Caudate nucleus (tissue), 63 donors: ENCODE measurements at places on chromosomes 13 and 19.

- DNase-seq = no peak
These were observed 9.8 kb upstream of the USPL1 start for GRCh38 chr13:30607908-30608307.

DNA sequence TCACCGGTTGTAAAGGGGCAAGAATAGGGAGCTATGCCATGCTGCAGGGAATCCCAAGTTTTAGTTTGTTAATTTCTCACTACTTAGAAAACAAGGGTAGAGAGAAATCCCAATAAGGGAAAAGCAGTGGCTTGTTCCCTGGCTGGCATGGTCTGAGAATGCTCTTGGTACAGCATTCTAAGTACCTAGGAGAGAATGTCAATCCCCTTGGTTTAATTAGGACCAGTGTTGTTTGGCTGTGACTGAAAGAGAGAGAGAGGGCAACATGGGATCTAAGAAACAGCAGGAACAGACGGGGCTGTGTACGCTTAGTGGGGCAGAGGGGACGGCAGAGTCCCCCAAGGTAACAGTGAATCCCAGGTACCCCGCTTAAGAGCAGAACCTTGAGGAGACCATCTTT is 228.8 kb downstream of the PCDH9 start:
- DNase-seq = peak; percentile 50

DNA sequence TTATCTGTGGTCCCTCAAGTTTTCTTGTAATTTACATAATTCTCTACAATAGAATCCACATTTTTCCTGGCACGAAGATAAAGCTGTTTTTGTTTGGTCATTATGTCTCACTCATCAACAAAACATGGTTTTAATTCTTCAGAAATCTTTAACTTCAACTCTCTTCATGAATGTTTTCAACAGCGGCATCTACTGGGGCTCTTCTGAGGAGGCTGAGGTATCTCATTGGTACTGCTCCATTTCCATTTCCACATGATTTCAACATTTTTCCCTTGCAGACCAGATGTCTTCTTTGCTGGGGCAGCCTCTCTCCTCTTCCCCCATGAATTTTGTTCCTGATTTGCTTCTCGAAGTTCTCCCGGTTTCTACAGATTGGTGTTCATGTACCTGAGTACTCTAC is 5.8 kb upstream of the KBTBD7 start:
- no peak for DNase-seq

- no peak for DNase-seq
These were observed 902.2 kb downstream of the GPC5 start for GRCh38 chr13:92300651-92301050.

DNA sequence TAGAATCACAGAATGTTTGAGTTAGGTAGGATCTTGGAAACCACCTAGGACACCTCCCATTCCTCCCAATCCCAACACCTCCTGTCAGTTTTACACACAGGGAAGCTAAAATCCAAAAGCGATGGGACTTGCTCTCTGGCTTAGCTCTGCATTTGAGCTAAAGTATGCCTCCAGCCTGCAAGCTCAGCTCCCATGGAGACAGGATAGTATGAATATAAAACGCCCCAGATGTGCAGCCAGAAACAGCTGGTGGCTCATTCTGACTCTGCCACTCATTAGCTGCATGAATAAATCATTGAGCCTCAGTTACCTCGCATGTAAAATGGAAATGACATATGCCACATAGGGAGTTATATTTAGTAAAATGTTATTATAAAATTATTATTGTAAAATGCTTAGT is 336.0 kb downstream of the SUCLA2 start:
- DNase-seq = no peak

GRCh38 chr13:51286135-51287002 is 53.1 kb upstream of the SERPINE3 start:
- DNase-seq = peak; percentile 66

DNA sequence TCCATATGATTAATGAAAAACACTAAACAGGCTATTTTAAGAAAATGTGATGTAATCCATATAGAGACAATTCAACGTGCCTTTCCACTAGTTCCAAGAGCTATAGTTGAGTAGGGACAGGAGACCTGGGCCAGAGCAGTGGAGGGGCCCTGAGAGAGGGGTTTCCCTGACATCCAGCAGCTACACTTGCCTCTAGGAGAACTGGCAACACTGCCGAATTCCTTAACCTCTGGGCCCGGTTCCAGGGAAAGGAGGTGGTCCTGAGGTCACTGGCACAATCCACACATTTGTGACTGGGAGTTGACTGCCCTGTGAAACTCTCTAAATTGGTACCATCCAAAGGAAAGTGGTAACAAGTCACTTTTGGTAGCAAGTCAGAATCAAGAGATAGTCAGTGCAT is 264.4 kb downstream of the DCLK1 start:
- no peak for DNase-seq

DNA sequence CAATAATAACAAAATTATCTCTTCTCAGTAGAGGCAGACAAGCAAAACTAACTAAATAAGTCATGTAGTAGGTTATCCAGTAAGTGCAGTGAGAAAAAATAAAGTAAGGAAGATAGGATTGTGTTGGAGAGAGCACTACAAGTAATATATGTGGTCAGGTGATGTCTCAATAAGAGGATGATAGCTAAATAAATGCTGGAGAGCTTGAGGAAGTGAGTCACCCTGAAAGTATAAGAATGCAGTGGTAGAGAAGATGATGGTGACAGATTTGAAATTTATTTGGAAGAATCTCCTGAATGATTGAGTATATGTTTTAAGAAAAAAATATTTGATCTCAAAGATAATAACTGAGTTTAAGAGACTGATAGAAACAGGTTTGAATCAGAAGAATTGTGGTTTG is 152.2 kb upstream of the PRR20A start:
- DNase-seq = no peak

- DNase-seq = peak; percentile 0
These were observed 18.7 kb upstream of the ZNF888 start for GRCh38 chr19:52941941-52942385.

DNA sequence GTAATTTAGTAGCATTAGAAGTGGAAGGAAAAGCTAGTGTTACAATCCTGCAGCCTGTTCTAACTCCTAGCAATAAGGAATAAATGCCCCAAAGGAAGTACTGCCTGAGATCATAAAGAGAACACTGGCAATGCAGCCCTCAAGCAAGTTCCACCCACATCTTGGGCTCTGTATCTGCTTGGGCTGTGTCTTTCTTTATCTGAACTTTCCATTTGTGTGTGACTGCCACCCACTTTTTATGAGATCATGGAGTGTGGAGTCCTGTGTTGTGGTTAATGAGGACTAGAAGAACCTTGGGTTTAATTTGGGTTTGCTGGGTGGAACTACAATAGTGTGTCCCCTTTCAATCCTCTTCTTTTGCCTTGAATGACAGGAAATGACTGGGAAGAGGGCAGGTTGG is 38.2 kb downstream of the RFXAP start:
- no peak for DNase-seq

DNA sequence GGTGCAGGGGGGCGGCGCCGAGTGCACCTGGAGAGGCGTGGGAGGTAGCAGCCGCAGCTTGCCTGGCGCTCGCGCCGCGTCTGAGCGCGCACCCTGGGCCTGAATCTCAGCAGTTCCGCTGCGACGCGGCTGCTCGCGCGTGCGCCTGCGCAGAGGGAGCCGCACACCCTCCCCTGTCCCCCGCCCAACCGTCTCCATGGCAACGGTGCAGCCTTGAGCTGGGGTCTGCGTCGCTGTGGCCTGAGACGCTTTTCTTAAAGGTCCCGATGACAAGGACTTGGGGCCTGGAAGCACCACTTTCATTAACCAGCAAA is at the start of gene PNMA8B:
Gene PNMA8B (minus strand): TSS at position 82 of the 314 bp plus-strand sequence. CDS start 402 bp downstream, outside the sequence.
- peak; percentile 77 for DNase-seq

GRCh38 chr19:1807695-1808394 is 4.2 kb downstream of the ATP8B3 start:
- DNase-seq = no peak

- DNase-seq = no peak
These were observed 147.5 kb downstream of the NDFIP2 start for GRCh38 chr13:79628463-79628862.

DNA sequence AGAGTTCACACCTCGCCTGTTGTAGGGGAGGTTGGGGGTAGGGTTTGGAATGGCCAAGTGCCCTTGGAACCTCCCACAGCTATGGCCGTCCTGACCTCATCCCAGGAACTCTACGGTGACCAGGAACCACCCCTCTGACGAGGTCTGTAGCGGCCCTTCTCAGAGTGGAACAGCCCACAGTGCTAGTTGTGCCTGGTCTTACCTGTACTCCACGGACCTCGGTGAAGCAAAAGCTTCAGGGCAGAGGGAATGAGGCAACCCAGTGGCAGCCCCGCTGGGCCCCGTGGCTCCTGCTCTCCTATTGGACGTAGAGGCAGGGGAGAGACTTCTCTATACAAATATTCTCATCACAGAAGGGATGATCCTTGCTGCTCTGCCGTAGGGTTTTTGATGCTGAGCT is 7.1 kb downstream of the TSSK6 start:
- no peak for DNase-seq

DNA sequence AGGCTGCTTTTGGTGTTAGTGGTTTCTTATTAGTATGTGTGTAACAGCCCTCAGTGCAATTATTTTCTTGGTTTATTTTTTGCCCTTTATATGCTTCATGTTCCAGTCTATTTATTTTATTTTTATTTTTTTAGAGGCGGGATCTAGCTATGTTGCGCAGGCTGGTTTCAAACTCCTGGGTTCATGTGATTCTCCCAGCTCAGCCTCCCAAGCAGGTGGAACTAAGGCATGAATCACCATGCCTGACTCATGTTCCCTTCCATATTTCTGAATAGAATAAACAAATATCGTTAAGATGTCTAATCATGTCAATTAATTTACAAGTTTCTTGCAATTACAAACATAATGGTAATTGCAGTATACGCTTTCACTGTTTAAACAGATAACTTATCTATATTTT is 11.7 kb downstream of the SKA3 start:
- DNase-seq = no peak

- DNase-seq = no peak
These were observed 196.1 kb upstream of the MAB21L1 start for GRCh38 chr13:35672611-35673010.

DNA sequence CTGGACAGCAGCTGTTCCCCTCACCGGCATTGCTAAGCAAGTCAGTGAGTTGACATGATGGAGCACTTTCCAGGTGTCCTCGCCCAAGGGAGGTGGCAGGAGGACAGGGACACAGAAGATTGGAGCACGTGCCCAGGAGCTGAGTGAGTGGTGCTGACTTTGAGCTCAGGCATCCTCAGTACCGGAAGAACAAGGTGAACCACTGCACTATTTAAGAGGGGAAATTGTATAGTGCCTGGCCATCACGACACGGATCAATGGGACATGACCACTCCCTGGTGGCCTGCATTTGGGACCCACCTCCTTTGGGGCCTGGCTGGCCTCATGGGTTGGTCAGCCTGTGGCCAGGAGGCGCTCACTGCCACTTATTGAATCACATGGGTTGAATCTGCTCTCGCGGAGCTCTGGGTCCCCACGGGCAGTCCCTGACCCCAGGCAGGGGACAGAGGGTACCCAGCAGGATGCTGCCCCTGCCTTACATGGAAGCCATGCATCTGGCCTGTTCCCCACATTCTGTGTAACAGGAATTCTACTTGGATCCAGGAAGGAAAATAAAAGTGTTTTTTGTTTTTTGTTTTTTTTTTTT is 206.9 kb upstream of the ZNF536 start:
- no peak for DNase-seq

GRCh38 chr13:24274452-24275021 is 34.8 kb upstream of the C1QTNF9 start:
- DNase-seq = no peak

DNA sequence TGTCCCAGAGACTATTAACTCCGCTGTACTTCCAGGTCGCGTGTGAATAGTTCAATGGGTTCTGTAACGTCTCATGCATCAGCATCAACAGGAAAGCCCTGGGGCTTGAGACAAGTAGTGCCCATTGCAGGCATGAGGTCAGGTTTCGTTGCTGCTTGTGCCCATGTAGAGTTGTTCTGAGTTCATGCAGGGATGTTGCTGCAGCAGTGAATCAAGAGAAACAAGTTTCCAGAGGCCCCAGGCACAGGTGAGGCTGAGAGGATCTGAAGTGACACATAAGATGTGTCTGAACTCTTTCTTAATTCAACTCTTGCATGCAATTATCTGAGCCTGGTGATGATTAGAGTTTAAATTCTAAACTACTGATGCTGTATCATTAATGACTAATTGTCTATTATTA is 8.6 kb upstream of the ZNF283 start:
- DNase-seq = no peak

DNA sequence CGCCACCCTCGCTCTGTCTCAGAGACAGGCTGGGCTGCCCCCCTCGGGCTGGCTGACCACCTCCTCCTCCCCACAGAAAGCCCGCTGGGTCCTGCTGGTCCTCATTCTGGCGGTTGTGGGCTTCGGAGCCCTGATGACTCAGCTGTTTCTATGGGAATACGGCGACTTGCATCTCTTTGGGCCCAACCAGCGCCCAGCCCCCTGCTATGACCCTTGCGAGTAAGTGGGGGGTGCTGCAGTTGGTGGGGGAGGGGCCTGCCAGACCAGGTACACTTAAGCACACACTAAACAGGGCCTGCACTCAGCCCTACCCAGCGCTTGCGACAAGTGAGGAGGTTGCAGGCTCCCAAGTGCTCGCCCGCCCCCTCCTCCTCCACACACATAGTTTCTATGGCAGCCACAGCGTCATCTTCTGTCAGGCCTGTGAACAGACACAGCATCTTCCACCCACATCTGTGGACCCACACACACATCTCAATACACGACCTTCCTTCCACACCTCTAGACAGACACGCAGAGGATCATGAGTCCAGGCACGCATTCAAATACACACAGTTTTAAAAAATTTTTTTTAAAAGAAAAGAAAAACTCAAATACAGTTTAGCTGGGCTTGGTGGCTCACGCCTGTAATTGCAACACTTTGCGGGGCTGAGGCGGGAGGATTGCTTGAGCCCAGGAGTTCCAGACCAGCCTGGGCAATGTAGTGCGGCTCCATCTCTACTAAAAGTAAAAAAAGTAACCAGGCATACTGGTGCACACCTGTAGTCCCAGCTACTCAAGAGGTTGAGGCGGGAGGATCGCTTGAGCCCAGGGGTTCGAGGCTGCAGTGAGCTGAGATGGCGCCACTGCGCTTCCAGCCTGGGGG is 18.4 kb downstream of the PLD3 start:
- DNase-seq = peak; percentile 21

DNA sequence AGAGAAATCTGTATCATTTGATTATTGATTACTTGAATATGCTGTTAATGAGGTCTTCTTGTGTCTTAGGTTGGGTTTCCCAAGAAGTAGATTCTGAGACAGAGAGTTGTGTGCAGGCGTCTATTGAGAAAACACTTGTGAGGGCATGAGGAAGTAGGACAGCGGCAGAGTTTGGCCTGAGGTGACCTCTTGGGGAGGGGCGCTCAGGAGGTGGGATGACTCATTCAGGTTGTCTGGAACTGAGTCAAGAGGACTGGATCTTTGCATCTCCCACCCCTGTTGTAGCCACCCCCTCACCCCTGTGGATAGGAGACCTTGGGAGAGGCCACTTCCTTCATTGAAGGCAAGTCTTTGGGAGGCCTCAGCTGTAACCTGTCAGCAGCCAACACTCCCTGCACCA is 35.2 kb upstream of the WDFY2 start:
- no peak for DNase-seq

- DNase-seq = no peak
These were observed 310.7 kb downstream of the ITGBL1 start for GRCh38 chr13:101763191-101763590.

GRCh38 chr19:3201072-3201700 is 15.5 kb downstream of the NCLN start:
- no peak for DNase-seq

- DNase-seq = no peak
These were observed 268.5 kb downstream of the B3GLCT start for GRCh38 chr13:31468114-31468902.
